Progenitor cell of endocrine pancreas (in vitro differentiated cells): ENCODE measurements at places on chromosomes 7 and 10. TPM values are rescaled to one million over a fixed set of nuclear protein-coding genes. Genes with fewer than 3 reads are reported as not detected.

- no peak for DNase-seq
Measured at GRCh38 chr7:49635800-49636199, 137.6 kb upstream of the VWC2 start.

PDE6C gene
- not detected in 2 replicates for total RNA-seq

GRCh38 chr10:11328264-11329061, 283.0 kb downstream of the USP6NL start:
- DNase-seq: no peak

KCND2 gene
- 12.7 and 13.7 TPM in 2 replicates for total RNA-seq

TUBAL3 gene
- total RNA-seq: not detected in 2 replicates

FZD8 gene
- 27.4 TPM in 2 replicates for total RNA-seq

DNA sequence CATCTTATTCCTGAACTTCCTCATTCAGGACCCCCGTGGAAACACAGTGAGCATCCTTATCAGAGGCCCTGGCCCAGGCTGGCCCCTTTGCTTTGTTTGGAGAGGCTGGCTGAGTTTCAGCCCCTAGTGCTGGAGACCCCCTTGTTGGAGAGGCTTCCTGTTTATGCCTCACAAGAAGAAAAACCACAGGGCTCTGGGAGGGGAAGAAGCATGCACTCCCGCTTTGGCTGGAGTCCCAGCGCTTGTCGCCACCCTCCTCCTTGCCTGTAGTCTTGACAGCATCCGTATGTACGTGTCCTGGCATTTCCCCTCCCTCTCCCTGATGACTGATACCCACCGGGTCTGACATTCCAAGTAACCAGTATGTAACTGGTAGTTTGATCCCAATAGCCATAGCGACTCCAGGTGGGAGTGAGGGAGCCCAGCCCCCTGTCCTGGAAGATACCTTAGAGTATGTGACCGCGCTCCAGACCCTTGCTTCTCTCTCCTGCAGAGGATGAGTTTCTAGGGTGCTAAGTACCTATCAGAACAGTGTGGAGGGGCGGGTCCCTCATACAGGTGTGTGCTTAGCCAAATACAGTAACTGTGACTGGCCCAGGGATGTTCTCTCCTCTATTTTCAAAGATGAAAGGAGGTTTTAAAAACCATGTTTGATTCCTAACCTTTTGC, 6.9 kb upstream of the ATP6V0E2 start:
- DNase-seq: no peak

DNA sequence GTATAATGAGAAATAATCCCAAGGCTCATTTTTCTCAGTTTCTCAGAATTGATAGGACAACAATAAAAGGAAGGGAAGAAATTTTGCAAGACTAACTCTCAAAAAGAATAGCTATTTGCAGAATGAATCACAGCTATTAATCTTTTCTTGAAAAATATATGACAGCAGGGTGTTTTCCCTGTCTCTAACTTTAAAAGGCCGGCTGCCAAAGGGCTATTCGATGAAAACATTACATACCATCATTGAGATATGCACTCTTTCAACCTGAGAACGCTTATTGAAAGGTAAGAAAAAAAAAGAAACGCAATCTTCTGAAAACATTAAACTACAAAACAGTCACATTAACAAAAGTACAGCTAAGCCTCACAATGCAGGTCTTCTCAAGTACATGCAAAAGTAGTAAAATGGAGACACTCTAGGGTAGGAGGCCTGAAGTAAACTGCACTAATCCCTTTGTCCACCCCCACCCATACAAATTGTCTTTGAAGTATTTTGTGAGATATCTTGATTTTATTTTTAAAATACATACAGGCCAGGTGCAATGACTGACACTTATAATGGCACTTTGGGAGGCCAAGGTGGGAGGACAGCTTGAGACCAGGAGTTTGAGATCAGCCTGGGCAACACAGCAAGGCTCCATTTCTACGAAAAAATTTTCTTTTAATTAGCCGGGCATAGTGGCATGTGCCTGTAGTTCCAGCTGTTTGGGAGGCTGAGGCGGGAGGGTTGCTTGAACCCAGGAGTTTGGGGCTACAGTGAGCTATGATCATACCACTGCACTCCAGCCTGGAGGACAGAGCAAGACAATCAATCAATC, 83.0 kb downstream of the PARD3 start:
- no peak for DNase-seq

GRCh38 chr10:53222806-53223205, 450.2 kb upstream of the MBL2 start:
- no peak for DNase-seq

UPK3BL1 gene
- total RNA-seq: 18.9 and 19.2 TPM in 2 replicates

SCART1 gene
- total RNA-seq: 1.7 and 3.0 TPM in 2 replicates

PSTK gene
- 6.1 and 6.3 TPM in 2 replicates for total RNA-seq

MYL10 gene
- total RNA-seq: not detected in 2 replicates

LHFPL3 gene
- not detected in 2 replicates for total RNA-seq

SPAM1 gene
- not detected in 2 replicates for total RNA-seq

CYP2E1 gene
- 0.91 and 1.4 TPM in 2 replicates for total RNA-seq

- DNase-seq: no peak
Measured at GRCh38 chr7:3215624-3216585, 85.1 kb upstream of the SDK1 start.

GRCh38 chr7:36115448-36116321, 37.4 kb upstream of the EEPD1 start:
- no peak for DNase-seq

GRCh38 chr7:33155811-33156210, 26.4 kb downstream of the BBS9 start:
- DNase-seq: no peak

ADAM8 gene
- 13.7 and 16.3 TPM in 2 replicates for total RNA-seq

DNA sequence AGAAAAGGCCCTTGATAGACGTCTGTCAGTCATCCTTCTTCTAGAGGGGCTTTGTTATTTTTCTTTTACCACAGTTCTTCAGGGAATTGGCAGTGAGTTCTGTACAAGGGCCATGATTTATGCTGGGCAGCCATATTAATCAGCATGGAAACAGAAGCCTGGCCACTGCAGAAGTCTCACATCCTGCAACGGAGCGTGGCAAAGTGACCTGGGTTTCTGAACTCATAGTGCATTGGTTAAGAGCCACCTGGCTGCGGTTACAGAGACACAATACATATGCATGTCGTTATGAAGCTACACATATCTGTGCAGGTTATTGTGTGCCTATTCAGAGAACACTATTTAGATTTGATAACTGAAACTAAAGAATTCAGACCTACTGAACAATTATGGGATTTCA, 419.4 kb upstream of the CELF2 start:
- DNase-seq: no peak

DNA sequence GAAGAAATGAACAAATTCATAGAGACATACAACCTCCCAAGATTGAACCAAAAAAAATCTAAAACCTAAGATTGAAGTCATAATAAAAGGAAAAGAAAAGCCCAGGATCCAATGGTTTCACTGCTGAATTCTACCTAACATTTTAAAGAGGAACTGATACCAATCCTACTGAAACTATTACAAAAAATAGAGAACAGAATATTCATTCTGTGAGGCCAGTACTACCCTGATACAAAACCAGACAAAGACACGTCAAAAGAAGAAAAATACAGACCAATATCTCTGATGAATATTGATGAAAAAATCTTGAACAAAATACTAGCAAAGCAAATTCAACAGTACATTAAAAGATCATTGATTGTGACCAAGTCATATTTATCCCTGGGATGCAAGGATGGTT, 128.5 kb upstream of the STEAP1 start:
- no peak for DNase-seq

- no peak for DNase-seq
Measured at GRCh38 chr10:90947030-90947960, 26.4 kb upstream of the ANKRD1 start.

DNA sequence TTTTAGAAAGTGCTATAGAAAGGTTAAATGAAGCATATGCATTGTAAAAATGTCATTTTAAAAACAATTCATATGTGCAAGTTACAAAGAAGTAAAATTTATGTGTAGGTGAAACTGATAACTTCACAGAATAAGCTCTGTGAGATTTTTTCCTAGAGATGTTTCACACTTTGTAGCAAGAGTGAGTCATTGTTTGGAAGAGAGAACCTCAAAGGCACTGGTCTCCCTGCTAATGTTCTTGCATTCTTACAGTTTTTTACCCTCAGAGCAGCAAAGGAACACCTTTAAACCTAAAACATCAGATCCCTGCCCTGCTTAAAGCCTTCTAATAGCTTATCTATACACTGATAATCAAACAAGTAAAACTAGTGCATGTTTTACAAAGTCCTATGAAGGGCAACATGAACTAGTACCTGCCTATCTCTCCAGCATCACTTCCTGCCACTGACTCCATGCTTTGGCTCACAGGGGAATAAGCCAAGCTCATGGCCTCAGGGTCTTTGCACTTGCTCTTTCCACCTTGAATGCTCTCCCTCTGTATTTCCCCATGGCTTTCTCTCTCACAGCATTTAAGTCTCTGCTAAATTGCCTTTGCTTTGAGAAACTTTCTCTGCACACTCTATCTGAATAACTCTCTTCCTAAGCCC, 997.0 kb downstream of the GATA3 start:
- DNase-seq: no peak

- DNase-seq: no peak
Measured at GRCh38 chr10:70584909-70585544, 17.5 kb downstream of the PRF1 start.

DNA sequence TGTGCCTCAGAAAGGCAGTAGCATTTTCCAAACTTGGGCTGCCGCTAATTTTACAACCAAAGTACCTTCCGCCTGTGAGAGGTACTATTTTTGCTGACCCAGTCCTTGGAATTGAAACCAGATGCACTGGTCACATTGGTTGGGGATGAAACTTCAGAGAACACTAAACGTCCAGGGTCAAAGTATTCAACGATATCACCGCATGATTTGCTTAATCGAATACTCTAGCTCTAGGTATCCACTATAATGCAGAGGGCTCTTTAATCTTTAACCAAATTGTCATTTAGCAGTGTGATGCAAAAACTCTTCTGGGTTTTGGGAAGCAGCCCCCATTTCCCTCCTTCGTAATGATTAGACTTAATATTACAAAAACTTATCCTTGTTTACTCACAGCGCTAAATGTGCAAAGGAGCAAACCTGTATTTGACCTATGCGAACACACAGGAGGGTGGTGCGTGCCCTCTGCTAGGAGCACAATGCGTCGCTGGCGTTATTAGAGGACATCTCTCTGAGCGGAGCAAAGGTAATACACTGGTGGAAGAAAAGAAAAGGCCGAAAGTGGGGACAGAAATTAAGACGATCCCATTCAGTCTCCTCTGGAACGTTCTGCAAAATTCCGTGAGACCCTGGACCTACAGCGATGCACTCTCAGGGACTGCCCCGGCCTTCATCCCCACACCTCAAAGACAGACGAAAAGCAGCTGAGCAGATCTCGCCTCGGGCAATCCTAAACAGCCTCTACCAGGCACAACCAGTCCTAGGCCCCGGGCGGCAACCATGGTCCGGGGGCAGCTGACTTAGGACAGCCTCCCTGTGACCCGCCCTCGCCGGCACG, 916 bp upstream of the EEPD1 start:
- no peak for DNase-seq

DNA sequence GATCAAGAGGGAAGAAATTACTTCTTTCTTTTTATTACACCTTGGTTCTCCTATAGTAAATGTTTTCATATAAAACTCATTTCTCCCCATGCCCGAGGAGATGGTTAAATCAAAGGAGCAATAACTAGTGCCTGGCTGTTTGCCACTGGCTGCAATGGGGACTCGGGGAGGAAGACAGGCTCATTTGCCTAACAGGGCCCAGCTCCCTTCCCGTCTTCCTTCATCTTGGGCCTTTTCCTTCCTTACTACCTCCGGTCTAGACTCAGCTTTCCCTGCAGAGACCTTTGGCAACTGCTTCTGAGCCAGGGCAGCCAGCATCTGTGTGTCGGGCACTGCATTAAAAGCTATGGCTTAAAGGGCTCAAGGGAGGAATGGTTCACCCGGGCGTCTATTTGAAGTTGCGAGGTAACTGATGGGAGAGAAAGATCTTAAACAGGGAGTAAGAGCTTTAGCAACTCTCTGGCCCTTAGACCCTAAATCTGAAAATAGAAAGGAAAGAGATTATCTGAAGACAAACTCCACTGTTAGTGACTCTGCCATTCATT, 63.5 kb downstream of the CALD1 start:
- DNase-seq: no peak

DNA sequence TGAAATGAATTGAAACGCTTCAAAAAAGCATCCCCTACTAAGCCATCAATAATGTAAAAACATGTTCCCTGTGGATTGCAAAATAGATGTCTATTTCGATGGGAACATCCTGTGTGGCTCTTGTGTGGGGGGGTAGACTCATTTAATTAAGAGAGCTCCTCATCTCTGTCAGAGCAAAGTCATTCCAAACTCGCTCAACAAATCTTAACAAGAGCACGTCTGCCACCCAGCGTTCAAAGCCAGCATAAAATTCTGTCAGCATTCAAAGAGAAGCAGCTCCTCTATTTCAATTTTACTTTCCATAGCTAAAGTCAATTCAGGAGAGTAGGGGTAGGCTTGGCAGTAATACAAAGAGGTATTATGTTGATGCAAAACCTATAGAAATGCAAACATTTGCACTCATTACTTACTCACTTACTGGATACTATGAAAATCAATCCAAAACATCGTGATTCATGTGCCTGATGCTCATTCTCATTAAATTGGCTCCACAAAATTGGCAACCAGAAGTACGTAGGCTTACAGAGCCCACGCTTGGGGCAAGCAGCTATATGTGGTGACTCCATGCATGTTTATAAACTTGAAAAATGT, 114.9 kb downstream of the IPMK start:
- no peak for DNase-seq
